ENCODE measurements at places on chromosomes 5 and 9.

DNA sequence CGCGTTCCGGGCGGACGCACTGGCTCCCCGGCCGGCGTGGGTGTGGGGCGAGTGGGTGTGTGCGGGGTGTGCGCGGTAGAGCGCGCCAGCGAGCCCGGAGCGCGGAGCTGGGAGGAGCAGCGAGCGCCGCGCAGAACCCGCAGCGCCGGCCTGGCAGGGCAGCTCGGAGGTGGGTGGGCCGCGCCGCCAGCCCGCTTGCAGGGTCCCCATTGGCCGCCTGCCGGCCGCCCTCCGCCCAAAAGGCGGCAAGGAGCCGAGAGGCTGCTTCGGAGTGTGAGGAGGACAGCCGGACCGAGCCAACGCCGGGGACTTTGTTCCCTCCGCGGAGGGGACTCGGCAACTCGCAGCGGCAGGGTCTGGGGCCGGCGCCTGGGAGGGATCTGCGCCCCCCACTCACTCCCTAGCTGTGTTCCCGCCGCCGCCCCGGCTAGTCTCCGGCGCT lies at the start of gene DAPK1:
Gene DAPK1 (plus strand): TSS at position 264 of the 442 bp plus-strand sequence. CDS start 1,211 bp downstream, outside the sequence.
- DNase-seq = peak; percentile 59

DNA sequence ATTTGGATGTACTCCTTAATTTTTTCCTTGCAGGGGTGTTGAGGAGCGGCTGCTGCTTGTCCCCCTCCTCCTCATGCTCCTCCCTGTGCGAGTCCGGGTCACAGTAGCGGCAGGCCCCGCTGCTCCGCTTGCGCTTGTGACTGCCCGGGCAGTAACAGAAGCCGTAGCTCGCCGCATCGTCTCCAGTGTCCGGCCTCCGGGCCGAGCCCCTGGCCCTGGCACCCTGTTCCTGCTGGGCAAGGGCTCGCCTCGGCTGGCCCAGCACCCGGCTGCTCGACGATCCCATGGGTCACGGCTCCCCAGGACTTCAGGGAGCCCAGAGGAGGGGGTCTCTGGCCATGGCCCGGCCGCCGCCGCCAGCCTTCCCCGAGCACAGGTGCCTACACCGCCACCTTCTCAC lies at the start of gene GMCL2:
Gene GMCL2 (minus strand): TSS at position 358 of the 400 bp plus-strand sequence. CDS start 72 bp downstream, at position 286.
- no peak for DNase-seq

- DNase-seq = no peak
Observed at GRCh38 chr9:18009902-18010301, 431.0 kb downstream of the SH3GL2 start.

DNA sequence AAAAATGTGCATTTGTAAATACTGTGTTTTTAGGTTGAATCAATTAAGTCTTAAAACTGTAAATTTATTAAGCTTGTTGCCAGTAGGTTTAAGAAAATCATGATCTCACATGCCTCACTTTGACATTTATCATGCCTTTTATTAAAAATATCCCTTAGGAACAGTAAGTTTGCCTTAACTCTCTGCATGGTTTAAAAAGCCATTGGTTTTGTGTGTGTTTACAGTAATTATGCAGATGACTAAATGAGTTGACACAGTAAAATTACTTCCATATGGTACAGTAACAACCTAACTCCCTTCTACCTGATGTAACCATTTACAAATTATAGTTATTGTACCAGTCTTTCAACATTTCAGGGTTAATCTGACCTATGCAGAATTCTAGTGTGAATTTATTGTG lies 6.5 kb downstream of the RPS6 start:
- no peak for DNase-seq

- peak; percentile 23 for DNase-seq
Observed at GRCh38 chr9:21968331-21969010, 25.7 kb downstream of the CDKN2A start.

- no peak for DNase-seq
Observed at GRCh38 chr5:37740331-37741066, 99.3 kb downstream of the GDNF start.

- DNase-seq = no peak
Observed at GRCh38 chr9:38075272-38075671, 6.2 kb upstream of the SHB start.

DNA sequence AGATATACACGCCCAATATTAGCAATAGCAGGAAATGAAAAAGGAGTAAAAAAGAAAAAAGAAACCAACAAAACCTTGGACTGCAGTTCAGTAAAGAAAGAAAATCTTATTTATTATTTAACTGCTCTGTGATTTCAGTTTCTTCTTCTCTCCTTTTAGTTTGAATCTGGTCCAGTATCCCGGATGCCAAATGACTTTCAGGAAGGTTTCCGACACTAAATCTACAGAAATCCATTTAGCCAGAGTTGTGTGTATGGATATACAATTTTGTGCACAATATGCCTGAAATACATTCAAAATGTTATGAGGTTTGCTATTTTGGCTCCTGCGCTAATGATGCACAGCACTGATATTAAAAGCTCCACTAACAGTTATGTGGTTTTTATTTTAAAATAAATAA lies 64.5 kb downstream of the FBXL7 start:
- no peak for DNase-seq

DNA sequence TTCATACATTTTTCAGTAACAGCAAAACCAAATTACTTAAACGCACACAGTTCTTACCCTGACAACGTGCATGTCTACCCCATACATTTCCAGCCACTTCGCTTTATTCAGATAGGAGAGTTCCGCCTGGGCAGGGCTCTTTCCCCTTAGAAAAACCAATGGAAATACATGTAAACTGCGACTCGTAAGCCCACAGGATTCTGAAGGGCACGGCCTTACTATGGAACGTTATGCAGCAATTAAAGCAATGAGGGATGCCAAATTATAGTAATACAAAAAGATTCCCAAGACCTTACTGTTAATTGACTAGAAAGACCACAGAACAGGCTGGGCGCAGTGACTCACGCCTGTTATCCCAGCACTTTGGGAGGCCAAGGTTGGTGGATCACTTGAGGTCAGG lies 64.5 kb downstream of the EPB41L4B start:
- no peak for DNase-seq

GRCh38 chr9:12790883-12791282 lies 16.1 kb downstream of the LURAP1L start:
- no peak for DNase-seq

- no peak for DNase-seq
Observed at GRCh38 chr5:143315929-143316328, 87.6 kb downstream of the NR3C1 start.

- DNase-seq = no peak
Observed at GRCh38 chr9:123096987-123097386, 63.5 kb downstream of the GPR21 start.

GRCh38 chr5:154779105-154779504 lies 23.9 kb downstream of the LARP1 start:
- DNase-seq = no peak

DNA sequence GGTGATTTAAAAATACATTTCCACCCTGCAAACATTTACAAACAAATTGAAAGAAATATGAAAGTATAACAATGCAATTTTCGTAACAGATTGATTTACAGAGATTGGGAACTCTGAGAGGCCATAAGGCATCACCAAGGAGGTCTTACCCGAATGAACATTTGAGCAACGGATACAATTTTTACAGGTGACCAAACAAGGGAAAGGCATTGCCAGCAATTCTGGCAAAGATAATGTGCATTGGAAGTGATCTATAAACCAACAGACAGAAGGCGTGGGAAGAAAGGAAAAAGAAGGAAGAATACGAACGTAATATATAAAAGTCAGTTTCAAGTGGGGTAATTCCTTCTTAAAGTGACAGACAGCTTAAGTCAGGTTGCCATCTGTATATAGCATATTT lies 295.9 kb downstream of the CDH12 start:
- no peak for DNase-seq

DNA sequence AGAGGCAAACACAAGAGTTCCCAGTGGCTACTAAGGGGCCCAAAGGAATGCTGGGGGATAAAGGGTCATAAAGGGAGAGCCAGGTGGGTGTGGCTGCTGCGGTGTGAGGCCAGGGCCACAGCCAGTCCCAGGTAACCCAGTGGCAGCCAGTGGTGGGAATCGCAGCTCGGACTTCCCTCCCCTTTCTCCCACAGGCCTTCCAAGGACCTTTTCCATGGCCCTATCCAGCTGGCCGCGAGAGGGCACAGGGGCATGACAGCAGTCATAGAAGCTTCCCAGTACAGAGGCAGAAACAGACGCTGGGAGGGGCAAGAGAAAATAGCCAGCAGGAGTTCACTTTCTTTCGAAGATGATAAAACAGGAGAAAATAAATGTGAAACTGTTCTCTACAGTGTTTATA lies 257.6 kb downstream of the SEMA5A start:
- DNase-seq = no peak

- DNase-seq = no peak
Observed at GRCh38 chr9:89576404-89576839, 28.4 kb upstream of the GADD45G start.

- no peak for DNase-seq
Observed at GRCh38 chr5:14125262-14125661, 17.9 kb upstream of the TRIO start.

DNA sequence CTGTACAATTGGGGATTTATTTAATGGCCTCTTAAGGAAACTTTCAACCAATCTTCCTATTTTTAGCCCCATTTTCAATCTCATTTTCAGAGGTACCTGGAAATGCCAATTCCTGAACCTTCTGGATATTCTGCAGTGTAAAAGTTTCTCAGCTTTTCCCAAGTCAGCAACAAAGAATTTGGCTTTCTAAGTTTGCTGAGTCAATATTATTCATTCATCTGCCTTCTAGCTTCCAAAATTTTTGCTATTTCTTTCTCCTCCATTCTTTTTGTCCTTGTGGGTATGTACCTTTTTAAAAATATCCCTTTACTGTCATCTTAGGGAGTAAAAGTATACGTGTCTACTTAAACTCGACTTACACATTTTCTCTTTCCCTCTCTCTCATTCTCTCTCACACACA lies 25.7 kb downstream of the CETN3 start:
- DNase-seq = no peak

GRCh38 chr5:79590396-79590999 lies 21.7 kb upstream of the TENT2 start:
- DNase-seq = no peak

- peak; percentile 29 for DNase-seq
Observed at GRCh38 chr9:13033959-13034693, 245.4 kb downstream of the MPDZ start.

GRCh38 chr9:99748676-99749075 lies 73.0 kb upstream of the NR4A3 start:
- no peak for DNase-seq

DNA sequence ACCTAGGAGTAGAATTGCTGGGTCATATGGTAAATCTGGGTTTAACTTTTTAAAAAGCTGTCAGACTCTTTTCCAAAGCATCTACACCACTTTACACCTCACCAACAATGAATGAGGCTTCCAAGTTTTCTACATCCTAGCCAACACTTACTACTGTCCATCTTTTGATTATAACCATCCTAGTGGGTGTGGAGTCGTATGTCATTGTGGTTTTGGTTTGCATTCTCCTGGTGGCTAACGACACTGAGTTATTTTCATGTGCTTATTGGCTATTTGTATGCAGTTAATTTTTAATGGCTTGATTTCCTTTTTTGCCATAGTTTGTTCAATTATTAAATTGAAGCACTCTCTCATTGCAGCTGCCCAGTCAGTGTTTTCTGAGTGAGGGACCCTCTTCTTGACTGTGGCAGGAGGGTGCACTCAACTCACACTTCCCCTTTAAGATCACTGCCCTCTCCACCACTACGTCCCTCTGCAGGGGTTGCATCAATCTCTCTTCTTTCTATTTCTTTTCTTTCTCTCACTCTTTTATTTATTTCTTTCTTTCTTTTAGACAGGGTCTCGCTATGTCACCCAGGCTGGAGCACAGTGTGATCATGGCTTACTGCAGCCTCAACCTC lies 182.3 kb downstream of the C9orf152 start:
- no peak for DNase-seq

DNA sequence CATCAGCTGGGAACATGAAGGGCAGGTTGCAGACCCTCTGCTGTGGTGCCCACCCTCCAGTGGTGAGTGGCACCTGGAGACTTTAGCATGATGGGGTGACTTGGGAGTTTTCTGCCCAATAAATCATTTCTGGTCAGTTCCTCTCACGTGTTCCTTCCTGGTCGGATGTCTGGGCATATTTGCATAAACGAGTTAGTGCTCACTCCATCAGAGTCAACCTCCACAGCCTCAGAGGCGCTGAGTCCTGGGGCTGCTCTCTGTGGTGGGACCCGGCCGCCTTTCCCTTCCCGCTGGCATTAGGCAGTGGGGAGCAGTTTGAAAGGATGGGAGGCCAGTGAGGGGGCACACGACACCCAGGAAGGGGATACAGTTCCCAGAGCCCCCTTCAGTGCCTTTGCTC lies 114.0 kb upstream of the FCN2 start:
- no peak for DNase-seq

DNA sequence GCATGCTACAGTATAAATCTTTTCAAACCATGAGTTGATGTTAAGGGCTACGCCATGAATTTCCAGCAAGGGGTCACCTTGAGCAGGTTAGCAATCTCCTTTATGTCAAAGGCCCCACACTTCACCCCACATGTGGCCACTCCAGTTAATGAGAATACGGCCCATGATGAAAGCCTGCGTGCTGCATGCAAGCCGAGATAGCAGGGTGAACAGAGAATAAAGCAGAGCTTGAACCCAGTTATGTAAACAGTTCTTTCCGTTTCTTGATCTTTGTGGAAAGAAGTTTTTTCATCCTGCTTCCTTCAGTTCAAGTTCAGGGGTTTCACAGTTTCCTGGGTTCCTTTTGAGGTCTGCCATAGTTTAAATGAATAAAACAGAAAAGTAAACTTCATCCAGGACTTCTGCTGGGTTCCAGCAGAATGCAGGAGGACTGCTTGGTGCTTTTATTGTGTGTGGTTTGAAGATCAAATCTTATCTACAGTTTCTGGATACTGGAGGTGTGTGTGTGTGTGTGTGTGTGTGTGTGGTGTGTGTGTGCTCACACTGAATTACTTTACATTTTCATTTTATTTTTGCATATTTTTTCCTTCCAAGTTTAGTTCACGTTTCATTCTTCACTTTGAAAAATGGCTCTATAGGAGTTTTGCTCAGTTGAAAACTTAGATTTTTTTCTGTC lies 87.1 kb downstream of the HMHB1 start:
- DNase-seq = no peak

GRCh38 chr5:123651234-123651633 lies 139.3 kb downstream of the CSNK1G3 start:
- DNase-seq = no peak

DNA sequence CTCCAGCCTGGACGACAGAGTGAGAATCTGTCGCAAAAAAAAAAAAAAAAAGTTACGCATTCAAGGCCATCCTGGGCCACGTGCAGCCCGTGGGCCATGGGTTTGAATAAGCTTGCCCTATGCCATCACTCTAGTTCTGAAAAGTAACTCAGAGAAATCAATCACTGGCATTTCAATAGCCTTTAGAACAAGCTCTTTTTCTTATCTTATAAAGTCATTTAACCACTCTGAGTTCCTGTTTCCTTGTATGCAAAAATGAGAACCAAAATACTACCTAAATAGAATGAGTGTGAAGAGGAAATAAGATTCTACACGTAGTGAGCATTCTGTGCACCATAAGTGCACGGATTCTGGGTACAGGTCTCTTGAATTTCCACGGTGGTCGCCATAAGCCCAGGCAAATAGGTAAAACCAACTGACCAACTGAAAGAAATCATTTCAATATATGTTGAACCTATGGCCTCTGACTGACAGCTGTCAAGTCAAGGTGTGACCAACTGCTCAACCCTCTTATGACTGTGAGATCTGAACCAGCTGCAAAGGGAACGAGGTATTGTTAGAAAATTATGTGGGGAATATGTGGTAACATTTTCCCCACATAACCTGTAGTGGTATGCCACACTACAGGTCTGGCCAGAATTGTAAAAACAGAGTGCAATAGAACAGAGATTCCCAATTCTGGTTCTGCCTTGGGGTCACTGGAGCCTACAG lies 143.9 kb upstream of the LHFPL2 start:
- no peak for DNase-seq
